ENCODE measurements at places on chromosomes 11 and 22.

DNA sequence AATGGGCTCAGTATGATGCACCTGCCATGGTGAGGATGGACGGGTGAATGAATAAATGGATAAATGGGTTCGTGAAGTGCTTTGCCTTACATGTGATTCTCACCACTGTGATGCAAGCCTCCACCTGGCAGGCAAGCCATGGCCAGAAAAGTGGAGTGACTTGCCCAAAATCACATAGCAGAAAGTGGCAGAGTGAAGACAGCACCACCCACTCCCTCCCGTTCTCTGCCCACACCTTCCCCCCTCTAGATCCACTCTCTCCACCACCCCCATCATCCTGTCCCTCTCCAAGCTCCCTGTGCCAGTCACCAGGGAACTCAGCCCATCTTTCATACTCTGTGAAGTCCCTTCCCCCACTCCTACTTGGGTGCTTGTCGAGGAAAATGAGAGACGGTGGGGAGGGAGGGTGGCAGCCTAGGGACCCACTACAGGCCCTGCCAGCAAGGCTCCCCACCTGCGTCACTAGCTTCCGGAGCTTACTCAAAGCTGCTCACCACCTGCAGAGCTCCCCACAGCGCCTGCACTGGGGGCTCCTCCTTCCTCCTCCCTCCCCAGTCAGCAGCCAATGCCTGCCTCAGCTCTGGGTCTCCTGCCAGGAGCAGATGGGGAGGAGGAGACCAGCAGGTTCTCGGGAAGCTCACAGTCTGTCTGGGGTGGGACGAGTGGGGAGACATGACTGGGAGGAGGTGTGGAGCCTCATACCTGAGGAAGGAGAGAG, 82.3 kb downstream of the PDE2A start:
- no peak for DNase-seq

GRCh38 chr11:92304271-92304670, 79.7 kb downstream of the FAT3 start:
- no peak for DNase-seq

- no peak for DNase-seq
These were observed 1566.2 kb upstream of the TENM4 start for GRCh38 chr11:81007046-81007445.

DNA sequence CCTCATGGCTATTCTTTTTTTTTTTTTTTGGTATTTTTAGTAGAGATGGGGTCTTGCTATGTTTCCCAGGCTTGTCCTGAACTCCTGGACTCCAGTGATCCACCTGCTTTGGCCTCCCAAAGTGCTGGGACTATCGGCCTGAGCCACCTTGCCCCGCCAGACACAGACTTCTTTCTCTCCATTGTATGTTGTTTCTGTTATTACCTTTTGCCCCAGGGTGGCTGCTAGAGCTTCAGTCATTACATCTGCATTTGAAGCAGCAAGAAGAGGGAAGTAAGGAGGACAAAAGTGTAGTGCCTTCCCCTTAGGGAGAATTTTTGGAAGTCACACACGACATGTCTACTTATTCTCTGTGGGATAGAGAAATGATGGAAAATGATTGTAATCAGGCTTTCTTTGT, 10.1 kb upstream of the OSBP start:
- DNase-seq, result no peak

GRCh38 chr11:131302836-131303235, 67.6 kb upstream of the NTM start:
- DNase-seq, result no peak

GRCh38 chr11:112016088-112016764, 9.0 kb upstream of the DLAT start:
- no peak for DNase-seq

GRCh38 chr11:112012874-112013273, 12.3 kb upstream of the DLAT start:
- DNase-seq, result no peak

- DNase-seq, result no peak
These were observed 133.9 kb downstream of the FANCF start for GRCh38 chr11:22491555-22492225.

DNA sequence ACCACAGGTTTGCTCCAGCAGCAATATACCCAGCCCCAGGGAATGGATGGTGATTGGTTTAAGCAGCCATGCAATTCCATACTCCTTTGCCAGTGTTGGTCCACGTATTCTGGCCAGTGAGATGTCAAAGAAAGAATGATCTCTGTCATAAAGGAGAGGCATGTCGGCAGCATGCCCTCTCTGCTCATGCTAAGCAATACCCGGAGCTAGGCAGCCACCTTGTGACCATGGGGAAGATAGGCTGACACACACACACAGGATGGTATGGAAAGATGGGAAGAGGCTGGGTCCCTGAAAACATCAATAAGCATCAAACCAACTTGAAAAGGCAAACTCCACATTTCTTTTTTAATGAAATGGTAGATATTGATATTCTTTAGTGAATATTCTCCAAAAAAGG, 5.1 kb downstream of the ABCC8 start:
- no peak for DNase-seq

GRCh38 chr11:11215058-11215815, 137.8 kb downstream of the CSNK2A3 start:
- DNase-seq, result no peak

- no peak for DNase-seq
These were observed 32.5 kb upstream of the SLC35C1 start for GRCh38 chr11:45772449-45772774.

GRCh38 chr11:96579656-96580055, 189.8 kb downstream of the JRKL start:
- DNase-seq, result no peak

DNA sequence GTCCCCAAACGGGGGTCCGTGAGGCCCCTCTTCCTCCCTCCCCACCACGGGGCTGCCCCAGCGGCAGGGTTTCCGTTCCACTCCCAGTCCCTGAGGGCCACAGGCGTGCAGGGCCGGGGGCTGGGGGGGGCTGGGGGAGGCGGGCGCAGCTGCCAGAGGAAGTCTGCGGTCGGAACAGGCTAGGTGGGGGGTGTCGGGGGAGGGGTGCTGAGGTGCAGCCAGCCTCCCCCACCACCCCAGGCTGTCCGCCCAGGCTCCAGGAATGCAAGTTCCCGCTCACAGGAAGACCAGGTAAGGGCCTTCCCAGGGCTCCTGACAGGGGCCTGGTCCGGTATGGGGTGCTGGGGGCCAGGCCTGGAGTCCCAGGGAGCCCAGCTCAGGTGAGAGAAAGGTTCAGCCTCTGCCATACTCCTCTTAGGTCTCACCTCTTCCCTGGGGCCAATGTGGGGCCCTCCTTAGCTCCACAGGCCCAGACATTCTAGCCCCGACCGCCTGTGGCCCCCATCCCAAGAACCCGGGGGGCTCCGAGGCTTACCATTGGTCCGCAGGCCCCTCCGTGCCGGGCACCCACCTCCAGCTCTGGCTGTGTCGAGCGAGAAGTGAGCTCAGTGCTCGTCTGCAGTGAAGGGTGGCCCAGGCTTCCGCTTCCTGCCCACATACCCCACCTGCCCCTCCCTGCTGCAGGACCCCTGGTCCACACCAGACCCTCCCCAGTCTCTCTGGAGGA, at the start of gene PTPRCAP:
Gene PTPRCAP (minus strand): TSS at position 601 of the 727 bp plus-strand sequence. CDS start 63 bp downstream, at position 538.
- peak; percentile 71 for DNase-seq

DNA sequence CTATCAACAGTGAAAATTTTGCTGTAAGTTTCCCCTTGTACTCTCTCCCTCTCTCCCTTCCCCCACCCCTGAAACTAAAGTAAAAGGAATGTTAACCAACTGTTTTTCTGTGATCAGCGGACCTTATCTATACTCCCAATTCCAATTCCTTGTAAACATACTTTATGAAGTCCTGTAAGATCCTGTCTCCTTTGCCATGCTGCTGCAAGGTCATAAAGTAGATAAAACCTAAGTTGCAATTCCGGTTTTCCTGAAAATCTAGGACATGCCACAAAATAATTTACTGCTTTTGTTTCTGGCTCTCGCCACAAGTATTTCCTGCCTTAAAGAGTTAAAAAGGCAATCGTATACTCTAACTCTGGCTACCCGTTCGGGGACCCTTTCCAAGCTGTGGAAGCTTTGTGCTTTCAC, 1469.0 kb downstream of the LRRC4C start:
- no peak for DNase-seq

DNA sequence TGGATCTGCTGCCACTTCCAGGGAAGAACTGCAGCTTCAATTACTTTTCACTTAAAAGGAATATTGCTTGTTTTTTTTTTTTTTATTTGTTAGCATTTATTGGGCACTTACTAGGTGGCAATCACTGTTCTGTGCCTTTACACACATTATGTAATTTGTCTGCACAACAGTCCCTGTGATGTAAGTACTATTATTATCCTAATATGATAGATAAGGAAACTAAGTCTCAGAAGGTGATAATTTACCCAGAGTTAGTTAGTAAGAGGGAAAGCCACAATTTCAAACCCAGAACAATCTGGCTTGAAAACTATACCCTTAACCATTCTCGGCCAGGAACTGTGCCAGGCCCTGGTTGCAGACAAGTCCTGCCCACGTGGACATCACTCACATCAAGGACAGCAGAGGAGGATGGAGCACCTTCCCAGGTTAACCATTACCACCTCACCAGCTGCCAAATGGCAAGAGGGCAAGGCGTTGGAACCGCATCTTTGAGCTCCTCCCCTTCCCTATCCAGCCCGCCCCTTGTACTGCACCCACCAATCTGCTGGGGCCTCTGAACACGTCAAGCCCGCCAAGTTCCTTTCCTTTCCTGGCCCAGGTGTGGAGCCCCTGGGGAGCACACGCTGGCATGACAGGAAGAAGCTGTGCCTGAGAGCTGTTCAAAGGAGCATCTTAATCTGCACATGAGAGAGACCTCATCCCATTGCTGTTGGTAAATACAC, 78.4 kb downstream of the NAV2 start:
- no peak for DNase-seq

- no peak for DNase-seq
These were observed 20.4 kb upstream of the APOBEC3A start for GRCh38 chr22:38937036-38937435.

- no peak for DNase-seq
These were observed at the start of gene FOLH1 for GRCh38 chr11:49208006-49208721. TSS of gene FOLH1 (minus strand) at chr11:49208602. CDS start at chr11:49208409, 193 bp downstream.

DNA sequence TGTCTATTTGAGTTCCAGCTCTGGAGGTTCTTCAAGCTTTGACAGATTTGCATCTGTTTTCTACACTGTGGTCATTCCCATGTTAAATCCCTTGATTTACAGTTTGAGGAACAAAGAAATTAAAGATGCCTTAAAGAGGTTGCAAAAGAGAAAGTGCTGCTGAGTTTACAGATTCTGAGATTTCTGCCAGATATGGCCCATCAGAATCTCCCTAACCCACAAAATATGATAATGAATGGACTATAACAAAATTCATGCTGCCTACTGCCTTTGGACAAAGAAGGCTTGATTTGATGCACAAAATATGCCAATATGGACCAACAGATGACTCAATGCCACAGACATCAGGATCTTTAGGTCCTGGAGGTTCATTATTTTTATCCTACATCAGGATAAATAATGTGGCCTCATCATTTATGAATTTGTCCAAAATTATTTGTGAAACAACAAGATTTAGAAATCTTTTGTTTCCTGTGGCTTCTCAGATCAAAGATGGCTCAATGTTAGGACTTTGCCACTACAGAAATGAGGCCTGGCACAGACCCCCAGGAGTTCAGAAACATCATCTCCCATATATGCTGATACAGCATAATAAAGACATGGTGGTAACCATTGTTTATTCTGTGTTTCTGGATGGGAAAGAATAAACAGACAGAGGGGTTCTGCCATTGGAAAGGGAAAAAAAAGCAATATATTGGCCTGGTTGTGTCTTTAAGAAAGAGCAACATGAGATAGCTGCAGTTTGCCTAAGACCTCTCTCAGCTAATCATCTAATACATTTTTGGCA, 6.7 kb downstream of the OR5AN1 start:
- DNase-seq, result no peak

GRCh38 chr11:65442842-65443331, 20.3 kb downstream of the NEAT1 start:
- DNase-seq, result no peak

GRCh38 chr22:30680991-30681770, 13.5 kb upstream of the OSBP2 start:
- no peak for DNase-seq

DNA sequence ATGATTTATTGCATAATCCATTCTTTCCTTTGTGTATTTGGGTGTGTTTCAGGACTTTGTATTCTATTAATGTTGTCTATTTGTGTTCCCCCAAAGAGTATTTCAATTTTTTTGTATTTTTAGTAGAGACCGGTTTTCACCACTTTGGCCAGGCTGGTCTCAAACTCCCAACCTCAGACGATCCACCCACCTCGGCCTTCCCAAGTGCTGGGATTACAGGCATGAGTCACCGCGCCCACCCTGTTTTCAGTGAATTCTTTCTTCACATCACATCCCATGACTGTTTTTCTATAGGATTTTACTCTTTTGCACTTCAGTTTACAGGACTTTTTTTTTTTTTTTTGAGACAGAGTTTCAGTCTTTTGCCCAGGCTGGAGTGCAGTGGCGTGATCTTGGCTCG, 46.3 kb downstream of the RBX1 start:
- no peak for DNase-seq

DNA sequence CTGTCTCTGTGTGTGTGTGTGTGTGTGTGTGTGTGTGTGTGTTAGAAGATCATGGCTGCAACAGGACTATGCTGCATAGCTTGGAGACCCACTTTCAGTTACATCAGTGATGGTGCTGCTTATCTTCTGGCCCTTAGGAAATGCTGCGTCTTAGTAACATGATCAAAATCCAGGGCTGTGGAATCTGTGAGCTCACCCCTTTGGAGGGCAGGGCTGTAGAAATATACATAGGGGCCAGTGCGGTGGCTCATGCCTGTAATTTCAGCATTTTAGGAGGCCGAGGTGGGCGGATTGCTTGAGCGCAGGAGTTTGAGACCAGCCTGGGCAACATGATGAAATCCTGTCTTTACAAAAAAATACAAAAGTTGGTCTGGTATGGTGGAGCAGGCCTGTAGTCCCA, 151.5 kb upstream of the RASSF10 start:
- no peak for DNase-seq

DNA sequence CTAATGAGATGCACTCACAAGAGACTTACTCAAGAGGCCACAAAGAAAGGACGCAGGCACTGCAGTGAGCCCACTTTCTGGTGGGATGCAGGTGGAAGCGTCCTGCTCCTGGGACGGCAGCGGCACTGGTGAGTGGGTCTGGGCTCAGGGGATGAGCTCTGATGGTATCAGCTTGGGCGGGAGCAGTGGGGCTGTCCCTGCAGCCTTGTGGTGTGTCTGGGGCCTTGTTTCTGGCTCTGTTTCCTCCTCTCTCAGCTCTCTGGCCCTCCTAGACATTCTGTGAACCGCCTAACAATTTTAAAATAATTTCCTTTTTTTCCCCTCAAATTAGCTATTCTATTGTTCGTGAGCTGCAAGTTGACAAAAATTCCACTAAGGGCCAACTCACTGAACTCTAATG, 8.8 kb upstream of the ST14 start:
- DNase-seq, result no peak

GRCh38 chr11:117910941-117911655, 18.1 kb downstream of the TMPRSS13 start:
- no peak for DNase-seq

DNA sequence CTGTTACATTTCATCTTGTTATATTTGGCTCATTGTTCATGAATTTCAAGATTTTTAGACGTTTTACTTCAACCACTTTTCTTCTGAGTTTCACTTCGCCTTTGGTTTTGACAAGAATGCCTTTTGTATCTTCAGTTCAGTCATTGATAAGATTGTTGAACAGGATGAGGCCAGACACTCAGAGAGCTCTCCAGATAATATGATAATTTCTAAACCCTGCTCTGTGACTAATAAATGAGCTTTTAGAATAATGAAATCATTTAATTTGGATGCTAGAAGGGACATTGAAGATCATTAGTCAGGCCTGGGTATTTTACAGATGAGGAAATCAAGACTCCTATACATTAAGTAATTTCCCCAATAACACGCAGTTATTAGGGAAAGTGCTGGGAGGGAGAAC, 37.2 kb upstream of the GRAMD1B start:
- no peak for DNase-seq

All from activated CD4-positive, alpha-beta T cell treated with anti-CD3 and anti-CD28 coated beads for 24 hours (primary cell).